ENCODE measurements at places on chromosomes 6 and 20. TPM values are rescaled to one million over a fixed set of nuclear protein-coding genes. Genes with fewer than 3 reads are reported as not detected.
A peak's percentile ranks its signal among the peaks of the same experiment; 100 is the strongest.

DNA sequence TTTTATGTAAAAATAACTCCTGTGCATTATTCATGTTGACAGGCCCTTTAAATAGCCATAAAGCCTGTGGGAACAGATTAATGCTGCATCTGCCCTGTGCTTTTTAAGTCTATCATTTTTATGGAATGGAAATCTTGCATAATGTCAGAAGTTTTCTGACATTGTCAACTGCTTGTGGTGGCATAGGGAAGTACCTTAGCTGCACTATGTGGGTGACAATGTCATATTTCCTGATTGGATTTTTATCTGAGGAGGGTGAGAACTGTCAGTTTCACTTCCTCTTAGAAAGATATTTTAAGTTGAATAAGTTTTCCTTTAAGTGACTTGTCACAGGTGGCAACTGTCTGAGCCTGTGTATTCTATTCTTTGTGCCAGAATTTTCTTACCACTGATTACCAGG, 267.9 kb downstream of the PLCB1 start:
- DNase-seq: no peak

- no peak for DNase-seq
Observed at GRCh38 chr20:22711971-22712755, 127.8 kb upstream of the FOXA2 start.

DNA sequence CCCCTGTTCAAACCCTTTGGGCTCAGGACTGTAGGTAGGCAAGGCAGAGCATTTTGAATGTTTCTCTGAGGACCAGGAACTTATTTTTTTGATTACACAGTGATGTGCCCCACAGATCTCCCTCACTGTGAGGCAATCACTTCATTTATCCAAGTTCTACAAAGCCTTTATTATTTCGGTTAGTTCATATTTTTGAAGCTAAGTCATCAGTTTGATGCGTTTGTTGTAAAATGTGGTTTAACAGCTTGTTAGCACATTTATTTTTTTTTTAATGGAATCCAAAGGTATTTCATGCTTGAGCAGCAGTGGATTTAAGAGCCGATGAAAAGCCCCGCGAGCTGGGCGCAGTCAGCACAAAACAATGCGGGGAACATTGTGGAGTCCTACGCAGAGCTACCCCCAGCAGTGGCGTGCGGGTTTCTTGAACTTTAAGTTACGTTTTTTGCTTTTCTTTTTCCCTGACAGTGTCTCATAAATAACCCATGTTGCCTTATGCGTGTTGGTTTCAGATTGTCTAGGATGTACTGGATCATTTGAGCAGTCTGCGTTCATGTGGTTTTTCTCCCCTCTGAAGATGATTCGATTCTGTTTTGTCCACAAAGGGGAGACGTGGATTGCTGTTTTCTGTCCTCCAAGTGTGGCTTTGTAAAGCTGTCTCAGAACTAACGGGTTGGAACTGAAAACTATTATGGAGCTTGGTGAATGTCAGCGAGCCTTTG, 233.6 kb upstream of the BMP2 start:
- peak; percentile 85 for DNase-seq

The ABHD16B gene
- polyA plus RNA-seq: not detected

The TBXT gene
- polyA plus RNA-seq: not detected

The CYP21A2 gene
- 0.62 TPM for polyA plus RNA-seq

The ZNF334 gene
- polyA plus RNA-seq: 12.0 TPM

The RSPH9 gene
- 0.76 TPM for polyA plus RNA-seq
